ENCODE measurements at places on chromosomes 12 and 14.

DNA sequence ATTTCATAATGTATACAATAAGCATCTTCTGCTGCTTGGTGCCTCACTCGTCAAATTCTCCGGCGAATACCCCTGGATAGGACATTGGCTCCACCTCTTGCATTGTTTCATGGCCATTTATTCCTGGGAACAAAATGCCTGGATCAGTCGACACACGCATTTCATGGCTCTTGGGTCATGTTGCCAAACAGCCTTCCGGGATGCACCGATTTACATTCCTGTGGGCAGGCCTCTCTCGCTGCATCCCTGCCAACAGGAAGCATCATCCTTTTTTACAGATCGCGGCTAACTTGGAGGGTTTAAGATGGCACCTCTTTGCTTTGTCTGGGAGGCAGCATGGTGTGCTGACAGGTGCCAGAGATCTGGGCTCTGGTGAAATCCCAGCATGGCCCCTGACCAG is 32.7 kb upstream of the RIMBP2 start:
- H3K36me3 ChIP-seq: no peaks in the 10 kb centered on the region
- no peaks in the 10 kb centered on the region for H3K4me1 ChIP-seq
- DNase-seq: no peak
- no peaks in the 10 kb centered on the region for H3K27me3 ChIP-seq
- no peak overlapping the region for H3K4me3 ChIP-seq

DNA sequence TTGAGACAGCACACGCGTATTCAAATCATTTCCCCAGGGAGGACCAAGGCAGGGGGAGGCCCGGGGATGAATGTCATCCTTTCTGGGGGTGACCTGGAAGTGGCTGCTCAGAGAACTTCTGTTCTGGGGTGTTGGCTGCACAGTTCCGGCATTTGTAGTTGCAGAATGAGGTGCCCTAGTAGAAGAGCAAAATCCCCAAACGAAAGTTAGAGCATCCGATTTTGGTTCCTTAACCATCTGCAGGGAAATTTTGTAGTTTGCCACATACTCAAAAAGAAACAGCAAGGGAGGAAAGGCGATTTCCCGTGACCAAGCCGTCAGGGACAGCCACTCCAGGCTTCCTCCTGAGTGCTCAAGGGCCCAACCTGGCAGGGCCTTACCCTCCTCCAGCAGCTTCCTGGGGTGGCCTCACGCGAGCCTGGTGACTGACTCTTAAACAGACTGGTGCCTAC is 13.0 kb upstream of the TRAF3 start:
- peaks cover 2% of the 10 kb centered on the region for H3K4me1 ChIP-seq
- no peak overlapping the region for H3K27ac ChIP-seq
- H3K4me3 ChIP-seq: no peak overlapping the region
- H3K36me3 ChIP-seq: no peaks in the 10 kb centered on the region

DNA sequence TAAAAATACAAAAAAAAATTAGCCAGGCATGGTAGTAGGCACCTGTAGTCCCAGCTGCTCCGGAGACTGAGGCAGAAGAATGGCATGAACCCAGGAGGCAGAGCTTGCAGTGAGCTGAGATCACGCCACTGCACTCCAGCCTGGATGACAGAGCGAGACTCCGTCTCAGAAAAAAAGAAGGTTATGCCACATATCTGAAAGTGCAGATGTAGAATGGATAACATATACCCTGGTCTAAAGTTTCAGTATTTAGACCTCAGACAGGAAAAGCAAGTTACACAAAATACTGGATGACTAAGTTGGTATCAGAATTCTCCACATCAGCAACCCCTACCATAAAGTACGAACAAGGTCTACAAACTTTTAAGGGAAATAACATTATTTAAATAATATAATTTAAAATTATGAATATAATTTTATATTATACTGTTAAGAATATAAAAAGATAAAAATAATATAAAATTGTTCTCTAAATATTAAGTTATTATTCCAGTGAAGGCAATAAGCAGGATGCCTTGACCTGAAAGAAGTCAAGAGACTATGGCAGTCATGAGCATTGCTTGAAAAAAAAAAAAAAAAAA is 169.9 kb downstream of the CRADD start:
- no peak for DNase-seq
- no peak overlapping the region for H3K27ac ChIP-seq
- no peaks in the 10 kb centered on the region for H3K36me3 ChIP-seq
- H3K27me3 ChIP-seq: no peaks in the 10 kb centered on the region
- H3K4me3 ChIP-seq: no peak overlapping the region
- H3K4me1 ChIP-seq: no peaks in the 10 kb centered on the region

DNA sequence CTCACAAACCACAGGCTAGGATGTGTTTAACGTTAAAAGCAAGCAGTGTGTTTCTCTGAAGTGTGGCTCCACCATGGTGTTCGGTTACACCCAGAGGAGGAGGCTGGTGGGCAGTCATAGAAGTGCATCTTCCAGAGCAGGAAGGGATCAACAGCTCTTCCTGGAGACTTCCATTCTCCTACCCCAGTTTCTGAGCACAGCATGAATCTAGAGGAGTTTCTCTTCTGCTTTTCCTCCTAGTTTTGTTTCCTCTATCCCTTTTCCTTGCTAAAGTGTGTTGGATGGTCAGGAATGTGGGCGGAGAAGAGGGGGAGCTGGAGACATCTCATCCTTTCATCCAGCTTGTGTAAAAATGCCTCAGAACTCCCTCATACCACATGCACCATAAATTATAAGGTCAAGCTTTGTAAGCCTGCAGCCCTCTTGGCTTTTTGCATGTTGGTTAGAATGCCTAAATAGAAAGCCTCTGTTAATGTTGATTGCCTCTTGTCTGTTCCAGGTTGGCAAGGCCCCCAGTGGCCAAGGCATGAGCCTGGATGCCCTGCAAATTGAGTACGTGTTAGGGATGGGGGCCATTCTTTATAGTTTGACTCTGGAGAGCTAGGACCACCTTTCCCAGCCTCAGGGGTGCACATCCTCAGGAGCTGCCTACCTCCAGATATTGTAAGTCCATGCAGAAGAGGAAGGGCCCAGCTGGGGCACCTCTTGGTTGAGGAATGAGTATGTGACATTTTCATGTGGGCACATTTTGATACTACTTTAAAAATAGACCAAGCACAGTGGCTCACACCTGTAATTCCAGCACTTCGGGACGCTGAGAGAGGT is 4.0 kb upstream of the CKAP4 start:
- H3K36me3 ChIP-seq: no peaks in the 10 kb centered on the region
- H3K4me1 ChIP-seq: peaks cover 10% of the 10 kb centered on the region
- no peaks in the 10 kb centered on the region for H3K27me3 ChIP-seq
- no peak overlapping the region for H3K4me3 ChIP-seq
- H3K27ac ChIP-seq: no peak overlapping the region

DNA sequence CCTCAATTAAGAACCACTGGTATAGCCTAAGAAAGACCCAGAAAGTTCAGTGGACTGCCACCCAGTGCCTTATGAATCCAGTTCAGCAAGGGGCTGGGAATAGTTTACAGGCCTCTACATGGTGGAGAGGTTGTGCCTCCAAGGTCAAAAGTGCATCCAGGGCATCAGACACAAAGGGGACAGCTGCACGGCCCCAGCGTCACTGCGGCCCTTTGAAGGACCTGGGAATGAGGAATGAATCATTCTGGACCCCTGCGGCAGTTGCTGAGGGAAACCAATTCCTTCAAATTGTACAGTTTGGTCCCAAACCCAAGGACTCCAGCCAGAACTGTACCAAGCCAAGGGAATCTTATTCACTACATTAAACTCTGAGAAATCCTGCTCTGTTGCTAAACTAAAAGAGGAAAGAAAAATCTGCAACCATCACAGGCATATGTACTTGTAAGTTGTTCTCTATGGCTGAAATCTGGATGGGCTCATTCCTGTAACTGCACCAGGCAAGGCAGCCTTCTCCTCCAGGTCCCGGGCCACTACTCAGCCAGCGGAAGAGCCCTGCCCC is 10.9 kb upstream of the NGB start:
- no peaks in the 10 kb centered on the region for H3K27me3 ChIP-seq
- no peak overlapping the region for H3K27ac ChIP-seq
- H3K36me3 ChIP-seq: peaks cover 20% of the 10 kb centered on the region
- H3K4me3 ChIP-seq: no peak overlapping the region

GRCh38 chr12:39348941-39349626 is 93.8 kb downstream of the KIF21A start:
- no peak overlapping the region for H3K27ac ChIP-seq
- H3K4me3 ChIP-seq: no peak overlapping the region
- H3K27me3 ChIP-seq: no peaks in the 10 kb centered on the region
- H3K4me1 ChIP-seq: no peaks in the 10 kb centered on the region
- no peaks in the 10 kb centered on the region for H3K36me3 ChIP-seq

- peak; percentile 78 for DNase-seq
- peak overlapping the region; percentile 39 for H3K27ac ChIP-seq
- peak overlapping the region; percentile 19 for H3K4me3 ChIP-seq
- H3K36me3 ChIP-seq: no peaks in the 10 kb centered on the region
- peaks cover 37% of the 10 kb centered on the region for H3K4me1 ChIP-seq
- no peaks in the 10 kb centered on the region for H3K27me3 ChIP-seq
Measured at GRCh38 chr12:26748741-26749431, 84.1 kb downstream of the ITPR2 start.

DNA sequence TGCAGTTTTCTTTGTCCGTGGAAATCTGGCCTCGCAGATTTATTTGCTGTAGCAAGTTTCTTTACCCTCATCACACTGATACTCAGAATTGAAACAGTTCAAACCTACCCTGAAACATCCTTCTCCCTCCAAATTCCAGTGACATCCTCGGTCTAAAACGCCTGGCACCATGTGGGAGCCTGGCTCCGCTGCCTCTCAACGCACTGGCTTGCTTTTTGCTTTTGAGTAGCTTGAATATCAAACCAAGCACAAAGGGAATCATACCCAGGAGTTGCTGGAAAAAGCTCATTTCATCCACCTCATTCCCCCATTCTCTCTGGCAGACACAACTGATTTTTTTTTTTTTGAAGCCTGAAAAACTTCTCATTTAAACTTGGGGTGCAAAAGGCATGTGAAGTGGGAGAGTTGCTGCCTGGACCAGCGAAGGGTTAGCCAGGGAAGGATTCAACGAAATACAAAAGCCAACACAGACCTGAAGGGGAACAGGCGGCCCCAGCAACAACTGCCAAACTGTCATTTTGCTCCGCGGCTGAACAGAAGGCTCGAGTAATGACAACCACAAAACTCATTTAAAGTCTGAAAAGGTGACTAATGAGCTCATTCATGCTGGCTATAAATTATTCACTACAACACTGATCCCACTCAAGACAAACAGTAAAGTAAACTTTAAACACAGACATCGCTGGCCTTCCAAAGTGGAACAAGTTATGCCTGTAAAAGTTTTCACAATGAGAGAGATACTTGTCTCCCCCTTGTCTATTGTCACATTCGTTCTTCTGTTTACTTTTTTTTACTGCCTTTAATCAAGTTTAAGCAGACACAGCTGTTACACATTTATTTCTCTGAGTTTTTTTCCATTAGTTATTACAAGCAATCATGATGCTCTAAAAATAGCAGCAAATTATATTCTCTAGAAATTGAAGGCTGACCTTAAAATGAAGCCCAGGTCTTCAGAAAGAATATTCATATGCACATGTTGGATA is 12.5 kb upstream of the FOXN3 start:
- H3K27ac ChIP-seq: peak overlapping the region; percentile 72
- H3K4me1 ChIP-seq: peaks cover 37% of the 10 kb centered on the region
- H3K4me3 ChIP-seq: peak overlapping the region; percentile 32
- no peaks in the 10 kb centered on the region for H3K36me3 ChIP-seq
- peak; percentile 63 for DNase-seq
- no peaks in the 10 kb centered on the region for H3K27me3 ChIP-seq

- no peak overlapping the region for H3K27ac ChIP-seq
- H3K36me3 ChIP-seq: no peaks in the 10 kb centered on the region
- DNase-seq: no peak
- no peak overlapping the region for H3K4me3 ChIP-seq
Measured at GRCh38 chr12:4206470-4206869, 67.1 kb upstream of the CCND2 start.

GRCh38 chr14:87067061-87067460 is 925.9 kb downstream of the GALC start:
- no peak overlapping the region for H3K27ac ChIP-seq
- no peaks in the 10 kb centered on the region for H3K4me1 ChIP-seq
- H3K4me3 ChIP-seq: no peak overlapping the region
- H3K36me3 ChIP-seq: no peaks in the 10 kb centered on the region

- H3K4me3 ChIP-seq: no peak overlapping the region
- H3K27ac ChIP-seq: no peak overlapping the region
- no peaks in the 10 kb centered on the region for H3K4me1 ChIP-seq
- no peak for DNase-seq
- H3K27me3 ChIP-seq: no peaks in the 10 kb centered on the region
Measured at GRCh38 chr12:126910570-126910969, 1356.4 kb upstream of the TMEM132C start.

DNA sequence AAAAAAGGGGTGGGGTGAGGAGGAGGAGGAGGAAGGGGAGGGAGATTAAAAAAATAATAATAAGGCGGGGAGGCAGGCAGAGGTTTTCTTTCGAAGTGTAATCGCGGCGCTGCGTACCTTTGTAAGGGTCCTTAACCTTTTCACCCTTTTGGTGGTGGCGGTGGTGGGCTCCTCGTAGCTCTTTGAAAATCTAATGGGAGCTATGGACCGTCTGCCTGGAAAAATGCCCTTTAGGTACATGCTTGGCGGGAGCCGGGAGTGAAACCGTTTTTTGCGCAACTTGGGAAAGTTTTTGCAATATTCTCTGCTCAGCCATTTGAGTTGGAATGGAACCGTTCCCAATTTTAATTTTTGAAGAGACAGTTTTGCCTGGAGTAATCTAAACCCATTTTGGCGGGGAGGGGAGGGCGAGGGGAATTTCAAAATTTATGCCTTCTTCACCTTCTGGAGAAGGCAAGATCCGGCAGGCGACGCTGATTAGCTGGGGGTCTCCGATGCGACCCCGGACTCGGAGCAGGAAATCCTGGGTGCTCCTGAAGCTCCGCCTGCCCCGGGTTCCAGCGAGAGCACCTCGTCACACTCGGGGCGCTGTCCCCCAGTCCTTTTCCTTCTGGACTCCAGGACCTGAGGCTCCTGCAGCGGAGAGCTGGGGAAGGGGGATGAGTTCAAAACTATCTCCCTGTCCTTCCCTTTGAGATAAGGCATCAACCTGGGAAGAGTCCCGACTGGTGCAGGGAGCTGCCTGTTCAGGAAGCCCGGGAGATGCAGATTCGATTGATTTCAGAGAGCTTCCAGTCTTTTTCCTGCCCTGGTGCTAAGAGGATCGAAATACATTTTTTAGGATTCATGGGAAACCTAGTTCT is 74.6 kb upstream of the TBX5 start:
- H3K27ac ChIP-seq: no peak overlapping the region
- no peak overlapping the region for H3K4me3 ChIP-seq
- no peaks in the 10 kb centered on the region for H3K36me3 ChIP-seq

DNA sequence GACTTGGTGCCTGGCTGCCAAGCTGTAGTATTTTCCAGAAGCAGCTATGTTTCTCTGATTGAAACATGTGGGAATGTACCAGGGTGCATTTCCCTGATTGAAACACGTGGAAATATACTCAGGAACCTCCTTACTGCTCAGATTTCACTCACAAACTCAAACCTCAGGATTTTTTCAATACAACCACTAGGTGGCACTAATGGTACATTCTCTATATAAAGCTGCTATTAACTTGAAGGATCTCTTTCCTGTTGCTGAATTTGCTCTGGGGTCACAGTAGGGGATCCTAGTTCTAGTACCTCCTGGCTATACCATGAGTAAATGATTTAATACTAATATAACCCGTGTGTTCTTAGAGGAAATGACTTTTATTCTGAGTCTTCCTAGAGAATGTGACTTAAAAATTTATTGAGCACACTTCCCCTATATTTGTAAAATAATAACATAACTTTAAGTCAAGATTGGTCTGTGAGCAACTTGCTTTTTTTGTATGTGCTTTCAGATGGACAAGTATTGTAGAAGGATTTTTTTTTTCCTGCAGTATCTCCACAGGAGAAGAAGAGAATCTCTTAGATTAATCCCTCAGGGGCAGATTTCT is 173.8 kb upstream of the MIS18BP1 start:
- no peak overlapping the region for H3K27ac ChIP-seq
- peak; percentile 11 for DNase-seq
- H3K4me1 ChIP-seq: no peaks in the 10 kb centered on the region
- no peak overlapping the region for H3K4me3 ChIP-seq
- H3K27me3 ChIP-seq: no peaks in the 10 kb centered on the region
- no peaks in the 10 kb centered on the region for H3K36me3 ChIP-seq

All from astrocyte (in vitro differentiated cells and primary cell).